Stimulated activated CD4-positive, alpha-beta T cell treated with anti-CD3 and anti-CD28 coated beads, TNF-alpha, amount 100 ng/mL, for 1 hour (primary cell): ENCODE measurements at places on chromosomes 1 and 21.

- no peak for DNase-seq
Measured at GRCh38 chr21:35046880-35047229, 2.2 kb downstream of the RUNX1 start.

DNA sequence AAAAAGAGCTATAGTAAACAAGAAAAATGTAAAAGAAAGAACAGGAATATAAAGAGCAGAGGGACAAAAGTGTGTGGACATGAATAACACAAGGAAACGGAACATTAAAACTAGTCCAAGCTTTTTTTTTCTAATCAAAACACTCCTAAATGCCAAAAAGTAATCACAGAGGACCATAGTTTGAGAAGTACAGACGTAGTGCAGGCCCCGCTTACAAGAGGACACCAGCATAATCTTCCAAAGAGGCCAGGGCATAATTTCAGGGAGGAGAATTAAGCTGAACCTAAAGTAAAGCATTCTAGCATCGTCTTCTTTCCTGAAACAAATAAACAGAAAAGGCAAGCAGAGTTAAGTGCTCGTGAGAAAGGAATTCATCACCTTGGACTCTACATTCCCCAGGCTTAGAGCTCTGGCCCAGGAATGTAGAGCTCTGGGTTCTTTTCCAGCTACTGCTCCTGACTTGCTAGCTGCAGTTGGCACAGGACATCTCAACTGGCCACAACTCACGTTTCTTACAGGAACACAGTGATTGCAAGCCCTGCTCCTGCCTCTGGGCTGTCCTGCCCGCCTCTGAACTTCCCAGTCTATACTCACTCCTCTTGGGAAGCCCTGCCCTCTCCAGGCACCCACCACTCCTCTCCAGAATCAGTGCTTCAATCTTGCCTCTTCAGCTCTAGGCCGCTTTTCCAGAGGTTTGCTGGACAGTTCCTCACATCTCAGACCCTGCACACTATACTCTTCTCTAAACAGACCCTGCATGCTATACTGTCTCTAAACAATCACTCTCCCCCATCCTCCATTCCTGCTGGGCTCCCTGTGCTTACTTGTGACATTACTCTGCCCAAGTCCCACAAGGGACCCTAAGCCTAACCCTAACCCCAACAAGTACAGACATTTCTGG is 9.8 kb downstream of the RGS8 start:
- DNase-seq = no peak

DNA sequence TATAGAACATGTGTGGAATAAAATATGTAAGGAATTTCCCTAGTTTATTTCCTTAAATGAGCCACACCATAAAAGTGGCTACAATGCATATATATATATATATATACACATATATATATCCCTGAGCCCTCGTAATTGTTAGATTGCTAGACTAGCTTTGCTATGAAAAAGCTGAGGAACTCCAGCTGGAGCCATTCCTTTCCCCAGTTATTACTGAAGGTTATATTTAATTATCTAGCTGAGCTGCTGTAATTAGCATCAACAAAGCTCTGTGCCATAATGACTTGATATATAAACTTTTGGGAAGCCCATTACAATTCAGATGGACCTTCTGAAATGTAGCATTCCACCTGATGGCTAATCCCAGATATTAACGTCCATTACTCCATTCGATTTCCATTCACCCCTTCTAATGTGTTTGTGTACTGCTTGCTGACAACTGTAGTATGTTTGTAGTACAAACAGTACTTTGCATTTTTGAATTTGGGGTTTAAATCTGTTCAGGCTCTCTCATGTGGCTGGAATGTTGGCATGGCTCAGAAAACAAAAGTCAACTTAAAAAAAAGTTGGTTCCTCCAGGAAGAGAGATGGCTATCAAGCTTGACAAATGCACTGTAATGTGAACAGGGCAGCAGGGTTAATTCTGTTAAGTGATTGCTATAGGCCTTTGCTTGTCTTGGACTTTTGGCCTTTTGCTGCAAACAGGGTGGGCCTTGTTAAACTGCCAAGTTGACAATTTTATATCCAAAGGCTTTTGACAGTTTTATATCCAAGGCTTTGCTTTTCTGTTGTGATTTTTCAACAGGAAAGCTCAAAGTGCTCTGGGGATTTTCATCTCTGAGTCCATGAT is 170.0 kb downstream of the LTN1 start:
- DNase-seq = no peak

DNA sequence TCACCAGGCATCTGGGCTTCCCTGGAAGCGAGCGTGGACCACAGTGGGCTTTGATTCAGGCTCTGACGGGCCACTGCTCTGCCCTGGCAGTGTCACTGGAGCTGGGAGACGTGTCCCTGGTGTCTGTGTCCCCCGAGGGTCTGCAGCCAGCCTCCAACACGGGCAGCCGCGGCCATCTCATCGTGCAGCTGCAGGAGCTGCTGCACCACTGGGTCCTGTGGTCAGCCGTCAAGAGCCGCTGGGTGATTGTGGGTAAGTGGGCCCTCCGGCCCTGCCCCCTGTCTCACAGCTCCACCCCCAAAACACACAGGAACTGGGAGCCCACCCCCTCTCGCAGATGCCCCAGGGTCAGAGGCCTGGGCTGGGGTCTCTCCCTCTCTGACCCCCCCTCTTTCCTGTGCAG is 40.7 kb downstream of the DISP3 start:
- DNase-seq = no peak

- no peak for DNase-seq
Measured at GRCh38 chr1:67755619-67756018, 70.6 kb downstream of the GADD45A start.

DNA sequence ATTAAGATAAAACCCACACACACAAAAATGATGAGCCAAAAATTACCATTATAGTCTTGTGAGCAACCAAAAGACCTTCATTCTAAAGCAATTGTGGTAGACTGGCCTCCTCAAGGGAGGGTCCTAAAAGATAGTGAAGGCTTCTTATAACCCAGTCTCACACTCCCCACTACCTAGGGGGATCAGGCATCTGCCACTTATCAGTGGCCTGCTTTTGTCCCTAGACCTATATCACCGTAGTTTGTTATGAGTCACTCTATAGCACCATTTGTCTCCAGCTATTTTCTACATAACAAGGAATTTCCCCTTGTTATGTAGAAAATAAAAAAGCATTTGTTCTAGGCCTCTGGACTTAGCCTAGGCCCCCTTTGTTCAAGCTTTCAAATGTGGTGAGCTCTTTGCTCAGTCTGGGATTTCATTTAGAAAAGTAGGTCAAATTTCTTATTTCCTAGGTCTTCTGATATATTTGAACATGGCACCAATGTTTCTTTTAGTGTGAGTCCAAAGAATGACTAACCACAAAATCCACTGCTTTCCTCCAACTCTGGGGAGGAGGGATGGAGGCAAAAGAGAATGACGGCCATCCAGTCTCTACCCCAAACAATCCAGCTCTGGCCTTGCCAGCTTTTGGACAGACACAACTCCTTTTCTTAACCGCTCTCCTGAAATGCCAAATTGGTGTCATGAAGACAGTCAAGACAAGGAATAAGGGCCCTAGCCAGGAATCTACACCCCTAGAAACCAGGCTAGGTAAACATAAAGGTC is 8.9 kb downstream of the ADAR start:
- no peak for DNase-seq
